ENCODE measurements at places on chromosomes 5 and 9. TPM values are rescaled to one million over a fixed set of nuclear protein-coding genes. Genes with fewer than 3 reads are reported as not detected.

Gene GIN1
- 22.5 TPM for total RNA-seq

Gene OTULINL
- total RNA-seq, result 1.9 TPM

GRCh38 chr5:74251141-74252035 lies 389.1 kb downstream of the ENC1 start:
- peak; percentile 92 for DNase-seq

DNA sequence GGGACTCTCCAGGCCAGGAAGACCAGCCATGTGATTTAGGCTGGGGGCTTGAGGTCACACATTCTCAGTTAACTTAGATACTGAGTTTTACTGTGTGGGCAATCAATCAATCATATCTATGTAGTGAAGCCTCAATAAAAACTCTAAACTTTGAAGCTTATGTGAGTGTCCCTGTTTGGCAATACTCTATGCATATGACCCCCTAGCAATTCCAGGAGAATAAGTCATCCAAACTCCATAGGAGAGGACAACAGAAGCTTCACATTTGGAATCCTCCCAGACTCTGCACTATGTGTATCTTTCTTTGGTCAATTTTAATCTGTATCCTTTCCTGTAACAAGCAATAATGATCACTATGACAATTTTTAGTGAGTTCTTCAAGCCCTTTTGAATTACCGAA lies 216.8 kb upstream of the RGMB start:
- no peak for DNase-seq

GRCh38 chr5:18314192-18314778 lies 680.0 kb downstream of the TAF11L14 start:
- peak; percentile 11 for DNase-seq

Data from Daoy (cell line).